ENCODE measurements at places on chromosomes 13 and 19. TPM values are rescaled to one million over a fixed set of nuclear protein-coding genes. Genes with fewer than 3 reads are reported as not detected.

GRCh38 chr19:18946918-18947317, 5.9 kb upstream of the HOMER3 start:
- peak; percentile 71 for DNase-seq

GRCh38 chr13:75256922-75257321, 225.0 kb downstream of the TBC1D4 start:
- DNase-seq: no peak

- DNase-seq: peak; percentile 49
These were observed 7.6 kb downstream of the KANK3 start for GRCh38 chr19:8335343-8336071.

DNA sequence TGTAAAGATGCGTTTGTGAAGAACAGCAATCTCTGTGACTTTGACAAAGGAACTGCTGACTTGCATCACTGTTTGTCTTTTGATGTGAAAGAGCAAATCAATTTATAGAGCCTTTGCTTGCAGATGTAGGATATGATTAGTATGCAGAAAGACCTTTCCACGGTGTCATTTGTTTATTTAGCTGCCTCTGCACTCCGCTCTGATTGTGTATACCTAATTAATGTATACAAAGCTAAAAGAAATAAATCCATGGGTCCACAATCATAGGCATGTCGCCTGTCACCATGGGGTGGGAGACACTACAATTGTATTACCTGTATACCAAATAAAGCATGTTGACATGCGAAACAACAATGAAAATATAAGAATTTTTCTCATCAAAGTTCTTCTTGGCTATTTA, 410.7 kb downstream of the MZT1 start:
- no peak for DNase-seq

ZMYM5 gene
- total RNA-seq: 27.9 TPM

EID2B gene
- total RNA-seq: 4.2 TPM

FGF14 gene
- total RNA-seq: not detected

DNA sequence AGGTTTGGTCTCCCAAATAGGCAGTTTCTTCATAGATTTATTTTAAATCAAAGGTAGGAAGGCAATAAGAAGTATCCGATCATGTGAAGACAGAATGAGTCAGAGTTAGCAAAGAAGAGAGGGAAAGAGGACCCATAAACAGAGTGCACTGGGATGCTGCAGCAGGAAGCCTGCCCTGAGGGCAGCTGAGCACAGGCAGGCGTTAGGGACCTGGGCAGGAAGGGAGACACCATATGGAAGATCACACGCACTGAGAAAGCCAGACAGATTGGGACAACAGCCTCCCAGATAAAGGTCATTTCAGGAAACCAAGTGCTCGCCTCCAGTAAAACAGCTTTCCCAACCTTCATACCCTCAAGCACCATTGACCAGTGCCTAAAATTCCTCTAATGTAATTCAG, 598.0 kb downstream of the EFNB2 start:
- no peak for DNase-seq

- DNase-seq: peak; percentile 66
These were observed 61.5 kb upstream of the TDRD3 start for GRCh38 chr13:60335531-60335930.

DNA sequence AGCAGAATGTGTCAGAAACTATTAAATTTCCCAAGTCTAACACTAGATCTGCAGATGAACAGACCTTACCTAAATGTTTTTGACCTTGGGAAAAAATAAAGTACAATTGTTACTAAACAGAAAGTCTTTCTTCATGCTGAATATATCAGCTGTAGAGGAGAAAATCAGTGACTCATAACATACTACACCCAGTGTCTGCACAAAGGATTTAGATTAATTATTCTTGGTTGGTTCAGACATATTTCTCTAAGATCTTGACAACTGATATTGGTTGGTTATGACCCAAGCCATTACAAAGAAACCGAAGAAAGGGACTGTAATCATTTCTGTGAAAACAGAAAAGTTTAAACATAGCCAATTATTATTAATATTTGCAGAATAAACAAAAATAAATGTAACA, 225.1 kb downstream of the HS6ST3 start:
- no peak for DNase-seq

SPRED3 gene
- total RNA-seq: 0.11 TPM

DNA sequence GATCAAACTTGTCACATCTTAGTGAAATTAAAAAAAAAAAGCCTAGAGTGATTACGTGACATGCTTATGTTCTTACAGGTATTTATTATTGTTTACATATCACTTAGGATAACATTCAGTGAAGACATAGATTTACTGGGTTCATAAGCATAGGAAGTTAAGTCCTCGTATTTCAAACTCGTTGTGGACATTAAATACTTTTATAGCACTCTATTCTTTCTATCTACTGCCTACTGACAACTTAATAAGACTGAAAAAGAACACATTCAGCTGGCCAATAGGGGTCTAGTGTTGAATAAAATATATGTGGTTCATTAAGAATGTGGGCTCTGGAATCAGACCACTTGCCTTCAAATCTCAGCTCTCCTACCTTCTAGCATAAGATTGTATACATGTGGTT, 1927.4 kb downstream of the PCDH9 start:
- no peak for DNase-seq

- no peak for DNase-seq
These were observed 14.7 kb downstream of the ELL start for GRCh38 chr19:18507021-18507726.

GRCh38 chr13:102769679-102770078, 3.9 kb downstream of the TEX30 start:
- no peak for DNase-seq

- DNase-seq: no peak
These were observed 1701.3 kb upstream of the PRR20A start for GRCh38 chr13:55439450-55439849.

GRCh38 chr19:30549151-30549550, 177.0 kb downstream of the ZNF536 start:
- DNase-seq: no peak

- DNase-seq: peak; percentile 55
These were observed 500 bp downstream of the AP3D1 start for GRCh38 chr19:2150794-2151338.

DNA sequence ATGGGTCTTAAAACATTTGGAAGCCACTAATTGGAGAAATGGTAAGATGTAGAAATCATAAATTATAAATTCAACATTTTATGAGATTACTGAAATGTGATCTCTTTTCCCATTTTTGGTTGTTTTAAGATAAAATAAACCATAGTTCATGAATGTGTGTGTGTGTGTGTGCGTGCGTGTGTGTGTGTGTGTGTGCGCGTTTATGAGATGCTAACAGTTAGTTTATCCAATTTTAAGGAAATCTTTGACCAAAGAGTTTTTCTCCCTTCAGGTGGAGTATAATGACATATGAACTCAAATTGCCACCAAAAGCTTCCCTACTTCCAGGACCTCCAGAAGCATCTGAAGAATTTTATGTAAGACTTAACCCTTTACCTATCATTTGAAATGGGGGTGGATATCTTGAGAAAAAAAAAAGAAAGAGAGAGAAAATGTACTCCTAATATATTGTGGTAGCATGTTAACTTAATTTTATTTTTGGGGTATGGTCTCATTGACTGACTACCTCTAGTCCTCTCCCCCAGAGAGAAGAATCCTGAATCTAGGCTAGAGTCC, 98.1 kb upstream of the AKAP11 start:
- no peak for DNase-seq

- DNase-seq: peak; percentile 68
These were observed 10.0 kb downstream of the ZNF383 start for GRCh38 chr19:37227996-37228395.

GRCh38 chr19:18135712-18136584, 17.0 kb upstream of the PIK3R2 start:
- no peak for DNase-seq

DNA sequence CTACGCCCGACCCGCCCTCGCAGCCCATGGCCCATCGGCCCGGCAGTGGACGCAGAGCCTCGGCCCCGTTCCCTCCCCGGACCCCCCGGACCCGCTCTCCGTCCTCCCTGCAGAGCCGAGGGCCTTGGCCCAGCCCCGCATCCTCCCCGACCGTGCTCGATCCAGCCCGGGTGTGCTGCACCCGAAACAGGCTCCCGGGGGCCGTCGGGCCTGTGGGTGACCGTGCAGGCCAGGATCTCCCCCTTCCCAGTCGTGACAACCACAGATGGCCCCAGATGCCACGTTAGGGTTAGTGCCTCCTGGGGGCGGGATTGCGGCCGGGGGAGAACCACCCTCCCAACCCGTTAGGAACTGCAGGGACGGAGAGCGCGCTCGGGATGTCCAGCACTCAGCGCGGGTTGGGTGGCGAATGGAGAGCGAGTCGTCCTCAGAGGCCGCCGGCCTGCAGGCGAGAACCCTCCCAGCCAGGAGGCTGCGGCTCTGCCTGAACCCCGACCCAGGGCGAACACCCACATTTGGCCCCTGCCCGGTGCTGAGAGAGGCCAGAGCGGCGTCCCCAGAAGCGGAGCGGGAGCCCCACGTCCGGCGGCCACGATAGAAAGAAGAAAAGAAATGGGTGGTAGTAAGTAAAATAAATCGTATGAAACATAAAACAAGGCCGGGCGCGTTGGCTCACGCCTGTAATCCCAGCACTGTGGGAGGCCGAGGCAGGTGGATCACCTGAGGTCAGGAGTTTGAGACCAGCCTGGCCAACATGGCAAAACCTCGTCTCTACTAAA, 6.7 kb upstream of the MADCAM1 start:
- DNase-seq: no peak

DNA sequence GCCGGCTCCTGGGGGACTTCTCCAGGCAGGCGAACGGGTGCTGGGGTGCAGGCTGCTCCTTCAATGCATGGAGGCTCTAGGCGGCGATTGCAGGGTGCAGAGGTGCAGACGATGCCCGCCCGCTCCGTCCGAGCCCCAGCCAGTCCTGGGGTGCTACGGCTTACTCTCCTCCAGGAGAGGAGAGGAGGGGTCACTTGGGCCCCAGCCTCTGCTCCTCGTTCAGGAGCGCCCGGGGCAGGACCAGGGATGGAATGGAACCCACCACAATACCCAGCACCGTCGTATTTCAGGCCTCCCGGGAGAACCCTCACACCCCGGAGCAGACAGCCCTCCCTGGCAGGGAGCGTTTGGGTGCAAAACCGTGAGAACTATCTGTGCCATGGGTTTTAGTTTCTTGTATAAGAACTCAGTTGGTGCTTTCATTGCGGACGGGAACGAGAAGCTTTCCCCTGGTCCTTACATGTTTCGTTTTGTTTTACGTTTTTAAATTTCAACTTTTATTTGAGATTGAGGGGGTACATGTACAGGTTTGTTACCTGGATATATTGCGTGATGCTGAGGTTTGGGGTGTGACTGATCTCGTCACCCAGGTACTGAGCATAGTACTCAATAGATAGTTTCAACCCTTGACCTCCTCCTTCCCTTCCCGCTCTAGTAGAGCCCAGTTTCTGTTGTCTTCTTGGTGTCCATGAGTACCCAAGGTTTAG, 46.8 kb downstream of the ARHGEF18 start:
- DNase-seq: peak; percentile 59

DNA sequence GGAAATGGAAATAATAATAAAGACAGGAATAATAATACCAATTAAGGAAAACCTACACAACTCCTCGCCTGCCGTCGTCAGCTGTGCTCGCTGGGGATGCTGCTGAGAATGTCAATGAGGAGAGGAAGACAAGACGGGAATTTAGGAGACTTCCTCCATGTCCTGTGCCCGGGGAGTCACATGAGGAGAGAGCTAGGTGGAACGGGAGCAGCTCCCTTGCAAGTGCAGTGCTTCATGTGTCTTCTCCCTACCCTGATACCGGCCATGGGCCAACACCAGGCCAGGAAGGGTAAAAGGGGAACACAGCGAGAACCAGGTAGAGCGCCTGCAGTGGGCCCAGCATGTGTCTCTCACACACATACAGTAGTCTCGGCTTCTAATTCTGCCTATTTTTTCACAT, 11.8 kb downstream of the DOCK9 start:
- no peak for DNase-seq

DNA sequence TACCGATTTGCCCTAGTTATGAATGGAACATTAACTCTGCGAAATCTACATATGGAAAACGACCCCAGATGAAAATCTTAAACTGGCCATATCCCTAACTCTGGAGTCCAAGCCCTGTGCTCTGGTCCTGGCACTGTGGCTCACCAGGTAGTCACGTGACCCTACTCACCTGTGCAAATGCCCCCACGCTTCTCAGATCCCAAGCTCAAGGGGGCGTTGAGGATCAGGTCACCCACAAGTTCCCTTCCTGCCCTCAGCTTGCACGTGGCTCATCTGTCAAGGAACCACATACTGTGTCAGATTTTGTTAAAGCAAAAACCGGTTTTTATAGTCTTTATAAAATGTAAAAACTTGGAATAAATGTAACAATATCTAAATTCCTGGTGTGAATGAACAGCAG, 324.0 kb downstream of the SHISA2 start:
- DNase-seq: no peak

GRCh38 chr19:46155237-46155636, 7.2 kb downstream of the IGFL2 start:
- DNase-seq: no peak

- DNase-seq: peak; percentile 7
These were observed 32.9 kb downstream of the FLT3 start for GRCh38 chr13:28067491-28067890.

LRRC8E gene
- total RNA-seq: not detected

- no peak for DNase-seq
These were observed 31.6 kb upstream of the CACTIN start for GRCh38 chr19:3658004-3658869.

DNA sequence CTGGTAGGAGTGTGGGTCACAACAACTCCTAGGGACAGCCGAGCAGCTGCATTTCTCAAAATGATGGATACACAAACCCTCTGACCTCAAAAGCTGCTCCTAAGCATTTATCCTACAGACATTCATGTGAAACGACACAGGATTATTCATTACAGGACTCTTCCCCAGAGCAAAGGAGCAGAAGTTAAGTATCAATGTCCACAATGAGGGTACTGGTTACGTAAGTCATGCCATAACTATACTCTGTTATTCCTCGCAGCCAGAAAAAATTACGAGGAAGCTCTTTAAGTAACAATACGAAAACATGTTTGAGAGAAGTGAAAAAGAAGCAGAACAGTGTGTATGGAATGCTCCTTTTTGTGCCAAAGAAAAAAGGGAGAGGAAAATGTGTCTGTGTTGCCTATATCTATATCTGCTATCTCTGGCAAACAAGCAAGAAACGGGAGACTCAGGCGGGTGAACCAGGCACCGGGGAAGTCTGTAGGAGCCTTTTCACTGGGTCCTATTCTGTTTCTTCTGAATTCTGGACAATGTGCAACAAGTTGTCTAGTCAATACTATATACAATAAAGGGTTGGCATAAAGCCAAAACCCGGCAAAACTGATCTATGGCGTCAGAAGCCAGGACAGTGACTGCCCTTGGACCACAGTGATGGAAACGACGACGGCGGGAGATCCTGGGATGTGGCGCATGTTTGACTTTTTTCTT, 1.3 kb downstream of the ISOC2 start:
- DNase-seq: no peak
